ENCODE measurements at places on chromosomes 3 and 15.

DNA sequence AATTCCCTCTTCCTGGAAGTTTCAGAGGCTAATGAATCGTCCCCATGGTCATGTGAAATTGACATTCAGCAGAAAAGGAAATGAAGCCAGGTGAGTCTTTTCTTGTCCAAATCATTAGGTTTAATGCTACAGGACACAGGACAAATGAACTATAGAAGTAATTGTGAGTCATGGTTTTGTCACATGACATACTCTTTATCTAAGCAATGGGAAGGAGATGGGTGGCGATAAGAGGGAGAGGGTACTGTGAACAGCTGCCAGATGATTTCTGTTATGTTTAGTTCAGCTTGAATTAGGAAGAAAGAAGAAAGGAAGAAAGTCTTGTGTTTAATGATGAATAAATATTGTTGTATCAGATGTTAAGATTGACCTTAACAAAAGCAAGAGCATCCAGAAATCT is 515.4 kb upstream of the ZNF717 start:
- no peak for DNase-seq
- H3K27ac ChIP-seq = no peak overlapping the region
- H3K4me3 ChIP-seq = no peak overlapping the region
- H3K36me3 ChIP-seq = no peaks in the 10 kb centered on the region
- no peaks in the 10 kb centered on the region for H3K27me3 ChIP-seq
- H3K4me1 ChIP-seq = no peaks in the 10 kb centered on the region

DNA sequence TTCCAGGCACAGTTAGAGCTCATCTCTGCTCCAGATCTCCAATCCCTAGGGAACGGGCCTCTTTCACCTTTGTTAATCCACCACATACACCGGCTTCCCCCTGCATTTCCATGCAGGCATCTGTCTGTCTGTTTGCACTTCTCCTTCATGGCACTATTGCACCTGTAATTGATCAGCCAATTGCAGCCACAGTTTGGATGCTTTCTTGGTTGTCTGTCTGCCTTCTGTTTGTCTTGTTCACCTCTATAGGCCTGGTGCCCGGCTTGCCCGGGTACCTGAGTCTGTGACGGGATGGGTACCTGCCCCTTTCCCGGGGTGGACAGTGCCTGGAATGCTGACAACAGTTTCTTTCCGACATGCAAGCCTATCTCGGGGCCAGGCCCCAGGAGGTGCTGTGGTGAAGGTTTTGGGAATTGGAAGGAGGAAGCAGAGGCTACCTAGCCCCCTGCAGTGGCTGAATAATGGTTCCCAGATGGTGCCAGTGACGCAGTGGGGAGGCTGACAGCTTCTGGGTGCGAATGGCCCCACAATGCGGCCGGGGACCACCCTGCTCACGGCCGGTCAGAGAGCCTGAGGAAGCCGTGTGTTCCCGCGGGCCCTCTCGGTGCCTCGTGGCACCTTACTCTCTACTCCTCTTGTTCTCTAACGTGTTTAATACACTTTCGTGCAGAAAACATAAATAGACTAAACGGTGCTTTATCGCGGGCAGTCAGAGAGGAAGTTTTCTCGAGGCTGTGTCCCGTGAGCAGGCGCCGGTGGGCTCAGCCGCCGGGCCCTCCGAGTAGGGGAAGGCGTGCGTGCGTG is 31.3 kb upstream of the RAB6B start:
- peaks cover 4% of the 10 kb centered on the region for H3K4me1 ChIP-seq
- H3K27me3 ChIP-seq = no peaks in the 10 kb centered on the region
- H3K36me3 ChIP-seq = no peaks in the 10 kb centered on the region
- no peak overlapping the region for H3K27ac ChIP-seq
- H3K4me3 ChIP-seq = peak overlapping the region; percentile 36
- no peak for DNase-seq

DNA sequence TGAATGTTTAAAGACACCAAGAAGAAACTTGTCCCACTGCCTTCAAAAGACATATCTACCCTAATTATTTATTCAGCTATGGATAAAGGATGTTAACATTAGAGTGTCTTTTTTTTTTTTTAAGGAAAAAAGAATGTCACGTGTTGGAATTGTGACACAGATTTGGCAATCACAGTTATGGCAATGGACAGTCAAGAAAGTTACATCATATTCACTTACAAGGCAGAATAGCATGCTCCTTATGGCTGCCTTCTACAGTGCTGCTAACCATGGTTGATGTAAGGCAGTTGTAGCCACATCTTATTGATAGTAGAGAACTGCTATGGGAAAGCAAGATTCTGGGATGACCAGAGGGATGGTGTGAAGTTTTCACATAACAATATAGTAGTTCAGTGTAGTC is 128.8 kb upstream of the ZBTB20 start:
- no peak overlapping the region for H3K27ac ChIP-seq
- H3K4me1 ChIP-seq = no peaks in the 10 kb centered on the region
- H3K27me3 ChIP-seq = no peaks in the 10 kb centered on the region
- DNase-seq = no peak
- no peak overlapping the region for H3K4me3 ChIP-seq
- H3K36me3 ChIP-seq = no peaks in the 10 kb centered on the region

GRCh38 chr3:194196876-194197275 is 60.9 kb downstream of the HES1 start:
- no peaks in the 10 kb centered on the region for H3K27me3 ChIP-seq
- no peak overlapping the region for H3K27ac ChIP-seq
- H3K36me3 ChIP-seq = no peaks in the 10 kb centered on the region
- H3K4me3 ChIP-seq = no peak overlapping the region

GRCh38 chr3:32888739-32889138 is 62.7 kb upstream of the CCR4 start:
- H3K27me3 ChIP-seq = no peaks in the 10 kb centered on the region
- H3K4me3 ChIP-seq = no peak overlapping the region
- H3K4me1 ChIP-seq = no peaks in the 10 kb centered on the region

- no peaks in the 10 kb centered on the region for H3K27me3 ChIP-seq
- no peak overlapping the region for H3K27ac ChIP-seq
- no peak overlapping the region for H3K4me3 ChIP-seq
- H3K4me1 ChIP-seq = no peaks in the 10 kb centered on the region
- H3K36me3 ChIP-seq = no peaks in the 10 kb centered on the region
These were observed 82.0 kb downstream of the KCNMB2 start for GRCh38 chr3:178618197-178618596.

DNA sequence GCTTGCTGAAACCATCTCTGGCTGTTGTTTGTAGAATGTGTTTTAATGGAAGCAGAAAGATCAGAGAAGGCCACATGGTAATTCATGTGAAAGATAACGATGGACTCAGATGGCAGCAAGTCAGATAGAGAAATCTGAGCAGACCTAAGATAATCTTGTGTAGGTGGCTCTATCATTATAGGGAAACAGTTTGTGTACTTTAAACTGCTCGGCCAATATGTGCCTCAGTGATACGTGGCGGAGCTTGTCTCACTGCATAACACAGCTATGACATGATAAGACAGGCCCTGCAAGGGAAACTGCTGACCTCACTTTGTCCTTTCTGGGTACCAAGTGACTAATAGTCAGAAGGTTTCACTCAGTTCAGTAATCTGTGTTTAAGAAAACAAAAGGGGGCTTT is 51.0 kb downstream of the MME start:
- no peaks in the 10 kb centered on the region for H3K36me3 ChIP-seq
- H3K4me1 ChIP-seq = no peaks in the 10 kb centered on the region
- H3K27me3 ChIP-seq = no peaks in the 10 kb centered on the region
- DNase-seq = no peak
- no peak overlapping the region for H3K4me3 ChIP-seq
- no peak overlapping the region for H3K27ac ChIP-seq

- H3K4me1 ChIP-seq = no peaks in the 10 kb centered on the region
- H3K27me3 ChIP-seq = no peaks in the 10 kb centered on the region
- no peak for DNase-seq
These were observed 24.3 kb downstream of the LRRC2 start for GRCh38 chr3:46541835-46542234.

- no peak overlapping the region for H3K4me3 ChIP-seq
- peak; percentile 84 for DNase-seq
- no peaks in the 10 kb centered on the region for H3K36me3 ChIP-seq
- H3K27me3 ChIP-seq = no peaks in the 10 kb centered on the region
- H3K4me1 ChIP-seq = peaks cover 14% of the 10 kb centered on the region
These were observed 22.1 kb downstream of the ACKR2 start for GRCh38 chr3:42831321-42831713.

GRCh38 chr15:79943820-79944219 is 27.2 kb downstream of the BCL2A1 start:
- no peaks in the 10 kb centered on the region for H3K4me1 ChIP-seq
- no peaks in the 10 kb centered on the region for H3K36me3 ChIP-seq
- H3K4me3 ChIP-seq = no peak overlapping the region
- no peaks in the 10 kb centered on the region for H3K27me3 ChIP-seq
- no peak for DNase-seq
- no peak overlapping the region for H3K27ac ChIP-seq

Data from transverse colon (tissue), 4 donors.